ENCODE measurements at places on chromosomes 3 and 15. TPM values are rescaled to one million over a fixed set of nuclear protein-coding genes. Genes with fewer than 3 reads are reported as not detected.

DNA sequence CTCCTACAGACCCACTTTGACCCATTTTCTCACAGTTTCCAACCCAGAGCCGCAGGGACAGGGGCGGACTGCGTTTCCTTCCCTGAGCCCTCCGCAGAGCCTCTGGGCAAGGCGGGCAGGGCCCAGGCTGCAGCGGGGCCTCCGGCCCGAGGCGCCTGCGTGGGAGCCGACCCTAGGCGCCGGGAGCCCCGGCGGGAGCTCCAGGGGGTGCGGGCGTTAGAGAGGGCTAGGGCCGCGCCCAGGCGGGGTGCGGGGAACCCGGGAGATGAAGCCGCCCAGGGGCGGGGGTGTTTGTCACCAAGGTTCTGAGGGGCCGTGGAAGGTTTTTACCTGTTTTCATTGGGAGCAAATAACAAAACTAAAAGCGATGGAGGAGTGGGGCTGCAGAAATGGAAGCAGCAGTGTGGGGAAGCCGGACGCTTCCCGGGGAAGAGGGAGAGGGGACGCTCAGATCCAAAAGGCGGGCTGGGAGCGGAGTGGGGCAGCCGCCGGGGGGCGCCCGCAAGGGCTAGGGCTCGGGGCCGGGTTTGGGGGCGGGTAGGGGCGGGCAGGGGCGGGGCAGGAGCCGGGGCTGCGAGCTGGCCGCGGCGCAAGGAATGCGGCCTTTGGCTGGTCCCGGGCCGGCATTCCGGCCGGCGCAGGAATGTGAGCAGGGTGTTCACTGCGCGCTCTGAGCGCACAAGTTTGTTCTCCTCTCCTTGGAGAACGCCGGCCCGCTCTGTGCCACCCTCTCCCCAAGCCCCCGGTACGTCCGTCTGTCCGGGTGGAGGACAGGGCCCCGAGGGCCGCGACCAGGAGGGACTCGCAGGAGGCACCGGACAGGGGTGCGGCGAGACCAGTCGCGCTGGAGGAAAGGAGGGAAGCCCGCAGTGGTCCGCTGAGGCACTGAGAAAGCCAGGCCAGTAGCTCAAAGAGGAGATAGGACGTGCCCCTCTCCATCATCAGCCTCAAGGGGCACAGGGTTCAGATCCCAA, 61.1 kb downstream of the AMOTL2 start:
- DNase-seq: peak; percentile 68

DNA sequence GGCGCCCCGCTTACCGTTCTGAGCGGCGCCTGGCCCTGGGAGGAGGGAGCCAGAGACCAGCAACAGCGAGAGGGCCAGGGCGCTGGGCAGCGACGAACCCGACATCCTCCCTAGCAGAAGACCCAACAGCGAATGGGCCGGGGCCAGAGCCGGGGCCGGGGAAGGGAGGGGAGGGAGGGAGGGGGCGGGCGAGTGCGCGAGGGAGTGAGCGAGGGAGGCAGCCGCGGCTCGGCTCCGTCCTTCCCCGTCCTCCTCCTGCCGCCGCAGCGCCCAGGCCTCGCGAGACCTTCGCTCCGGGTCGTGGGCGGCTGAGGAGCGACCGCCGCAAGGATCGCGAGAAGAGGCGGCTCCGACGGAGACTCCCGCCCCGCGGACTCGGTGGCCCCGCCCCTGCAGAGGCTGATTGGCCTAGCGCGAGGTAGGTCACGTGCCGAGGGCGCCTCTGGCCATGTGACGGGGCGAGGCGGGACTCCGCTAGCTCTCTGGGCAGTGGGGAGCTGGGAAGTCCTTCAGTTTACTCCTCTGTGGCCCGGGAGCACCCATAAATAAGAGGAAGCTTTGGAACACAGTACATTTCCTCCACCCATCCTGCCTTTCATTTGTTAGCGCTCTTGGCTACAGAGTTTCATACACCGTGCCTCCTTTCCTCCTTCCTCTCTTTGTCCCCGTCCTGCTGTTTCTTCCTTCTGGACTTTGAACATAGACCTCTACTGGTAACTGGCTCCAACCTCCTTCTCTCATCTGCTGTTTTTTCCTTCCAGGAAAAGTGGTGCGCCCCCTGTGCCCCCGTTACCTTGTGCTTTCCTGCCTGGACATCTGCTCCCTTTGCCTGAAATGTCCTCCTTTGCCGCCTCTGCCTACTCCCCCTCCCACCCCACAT, at the start of gene NPTN:
TSS of gene NPTN (minus strand) at position 279 of the 880 bp plus-strand sequence. CDS start at position 105, 174 bp downstream.
- DNase-seq: peak; percentile 99

GRCh38 chr3:183515968-183516851, 39.3 kb downstream of the KLHL6 start:
- no peak for DNase-seq

DNA sequence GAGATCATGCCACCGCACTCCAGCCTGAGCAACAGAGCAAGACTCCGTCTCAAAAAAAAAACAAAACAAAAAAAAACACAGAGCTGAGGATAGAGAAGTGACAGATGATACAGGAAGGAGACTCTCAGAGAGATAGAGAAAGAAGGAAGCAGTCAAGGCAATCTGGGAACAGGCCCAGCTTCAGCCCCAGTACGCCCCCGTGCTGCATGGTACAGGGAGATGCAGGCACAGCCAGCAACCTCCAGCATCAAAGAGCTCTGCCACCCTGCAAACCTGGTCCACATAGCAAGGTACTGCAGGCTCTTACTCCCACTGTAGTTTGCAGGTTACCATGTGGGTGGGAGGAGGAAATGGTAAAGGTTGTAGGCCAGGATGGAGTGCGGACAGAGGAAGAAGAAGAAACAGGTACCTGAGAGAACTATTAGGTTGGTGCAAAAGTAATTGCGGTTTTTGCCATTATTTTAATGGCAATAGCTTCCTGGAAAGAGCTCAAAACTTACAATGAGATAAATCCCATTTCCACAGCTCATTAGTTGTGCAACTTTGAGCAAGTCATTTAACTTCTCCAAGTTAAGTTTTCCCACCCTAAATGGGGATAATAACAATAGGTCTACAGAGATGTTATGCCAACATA, 253.0 kb downstream of the ARRDC4 start:
- DNase-seq: no peak

GRCh38 chr3:177689869-177690268, 492.6 kb upstream of the TBL1XR1 start:
- no peak for DNase-seq

DNA sequence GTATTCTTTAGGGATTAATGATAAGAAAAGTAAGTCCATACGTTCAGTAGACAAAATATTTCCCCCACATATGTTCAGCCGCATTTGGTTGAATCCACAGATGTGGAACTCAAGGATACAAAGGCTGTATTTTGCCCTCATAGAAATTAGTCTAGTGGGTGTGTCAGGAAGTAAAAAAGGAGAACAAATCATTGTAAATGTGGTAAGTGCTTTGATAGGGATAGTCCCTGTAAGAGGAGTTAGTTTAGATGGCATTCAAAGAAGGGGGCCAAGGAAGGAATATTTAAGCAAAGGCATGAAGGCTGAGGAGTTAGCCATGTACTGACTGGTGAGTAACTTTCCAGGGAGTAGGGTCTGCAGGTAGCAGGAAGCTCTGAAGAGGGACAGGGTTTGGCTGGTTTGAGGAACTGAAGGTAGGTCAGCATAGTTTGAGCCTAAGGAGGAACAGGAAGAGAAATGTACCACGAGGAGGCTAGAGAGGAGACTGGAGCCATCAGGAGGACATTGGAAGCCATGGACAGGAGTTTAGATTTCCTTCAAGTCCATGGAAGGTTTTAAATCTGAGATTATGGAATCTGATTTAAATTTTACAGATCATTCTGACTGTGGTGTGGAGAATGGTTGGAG, 98.8 kb downstream of the MME start:
- no peak for DNase-seq

- no peak for DNase-seq
These were observed 678.4 kb upstream of the GRM7 start for GRCh38 chr3:6182476-6182875.

- DNase-seq: peak; percentile 47
These were observed 162.9 kb downstream of the ITPR1 start for GRCh38 chr3:4656059-4656458.

DNA sequence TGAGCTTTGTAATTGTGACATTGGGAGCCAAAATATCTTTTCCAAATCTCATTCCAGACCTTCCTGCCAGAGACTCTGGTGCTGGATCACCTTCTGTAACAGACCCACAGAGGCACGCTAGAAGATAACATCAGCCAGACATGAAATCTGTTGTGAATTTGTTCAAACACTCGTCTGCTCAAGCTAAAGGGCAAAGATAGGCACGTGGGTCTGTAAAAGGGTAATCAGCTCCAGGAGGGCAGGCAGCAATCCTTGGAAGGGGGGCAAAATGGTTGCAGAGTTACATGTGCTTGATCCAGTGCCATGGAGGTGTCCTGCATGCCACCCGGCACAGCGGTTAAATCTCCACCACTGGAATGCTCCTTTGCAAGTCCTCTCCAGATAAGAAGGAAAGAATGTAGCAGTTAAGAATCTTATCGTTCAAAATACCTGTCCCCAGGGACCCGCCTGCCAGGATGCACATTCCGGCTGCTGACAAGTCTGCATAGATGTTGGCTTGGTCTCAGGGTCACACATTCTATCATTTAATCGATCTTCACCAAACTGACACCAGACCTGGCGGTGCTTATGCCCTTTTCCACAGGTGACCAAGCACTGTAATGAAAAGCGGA, 74.8 kb downstream of the ADAMTS9 start:
- DNase-seq: no peak

DNA sequence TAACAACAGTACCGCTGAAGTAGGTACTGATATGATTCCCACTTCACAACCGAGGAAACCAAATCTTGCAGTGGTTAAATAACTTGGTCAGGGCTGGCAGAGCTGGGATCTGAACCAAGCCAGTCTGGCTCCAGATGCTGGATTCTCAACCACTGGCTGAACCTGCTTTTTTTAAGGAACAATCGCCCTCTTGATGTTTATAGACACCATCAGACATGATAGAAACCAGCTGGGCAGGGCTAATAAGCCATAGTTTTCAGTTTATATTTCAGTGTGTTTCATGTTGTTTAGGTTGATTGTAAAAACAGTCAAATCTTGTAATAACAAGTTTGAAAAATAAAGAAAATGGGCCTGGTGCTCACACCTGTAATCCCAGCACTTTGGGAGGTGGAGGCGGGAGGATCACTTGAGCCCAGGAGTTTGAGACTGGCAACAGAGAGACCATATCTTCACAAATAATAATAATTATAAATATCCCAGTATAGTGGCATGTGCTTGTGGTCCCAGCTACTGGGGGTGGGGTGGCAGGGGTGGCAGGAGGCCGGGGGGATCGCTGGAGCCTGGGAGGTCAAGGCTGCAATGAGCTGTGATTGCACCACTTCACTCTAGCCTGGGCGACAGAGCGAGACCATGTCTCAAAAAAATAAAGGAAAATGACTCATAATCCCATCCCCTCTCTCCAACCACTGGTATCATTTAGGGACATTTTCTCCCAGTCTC, 36.7 kb downstream of the XYLB start:
- DNase-seq: no peak

- no peak for DNase-seq
These were observed 802.6 kb downstream of the FHIT start for GRCh38 chr3:60448696-60449095.

GRCh38 chr3:23932571-23932970, 12.5 kb upstream of the NR1D2 start:
- no peak for DNase-seq

- no peak for DNase-seq
These were observed 126.9 kb upstream of the STRIT1 start for GRCh38 chr3:155420406-155420805.

GRCh38 chr3:97720417-97720816, 44.1 kb upstream of the ARL6 start:
- DNase-seq: no peak

GRCh38 chr3:141349711-141350110, 18.6 kb upstream of the ZBTB38 start:
- DNase-seq: no peak

DNA sequence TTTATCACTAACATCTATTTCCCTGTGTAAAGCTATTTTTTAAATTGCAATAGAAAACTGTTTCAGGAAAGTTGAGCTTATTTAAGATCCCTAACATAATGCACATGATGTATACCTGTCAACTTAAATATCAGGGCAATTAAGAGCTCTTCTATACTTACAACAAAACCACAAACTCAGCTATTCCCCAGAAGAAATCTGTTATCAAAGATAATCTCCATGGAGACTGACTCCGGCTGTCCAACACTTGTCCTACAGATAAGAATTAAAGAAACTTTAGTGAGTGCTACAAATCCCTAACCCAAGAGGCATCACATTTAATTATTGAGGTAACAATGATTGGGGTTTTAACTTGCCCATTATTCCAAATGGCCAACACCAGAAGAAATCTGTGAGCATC, 3.4 kb downstream of the SELENOK start:
- no peak for DNase-seq

DNA sequence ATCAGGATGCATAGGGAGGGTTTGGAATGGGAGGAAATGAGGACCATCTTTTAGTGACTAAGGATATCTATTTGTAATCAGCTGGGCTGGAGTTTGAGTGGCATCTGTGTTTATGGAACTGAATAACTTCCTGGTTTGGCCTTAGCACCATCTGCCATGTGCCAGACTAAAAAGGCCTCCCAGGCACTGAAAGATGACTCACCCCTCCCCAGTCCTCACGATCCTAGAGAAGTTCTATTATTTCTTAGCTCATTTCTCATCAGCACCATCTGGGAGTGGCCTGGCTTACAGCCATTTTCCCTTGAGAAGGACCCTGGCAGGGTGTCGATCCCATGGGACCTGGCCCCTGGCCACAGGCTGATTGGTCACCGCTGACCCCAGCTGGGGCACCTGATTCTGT, 23.9 kb upstream of the CTXND1 start:
- no peak for DNase-seq

DNA sequence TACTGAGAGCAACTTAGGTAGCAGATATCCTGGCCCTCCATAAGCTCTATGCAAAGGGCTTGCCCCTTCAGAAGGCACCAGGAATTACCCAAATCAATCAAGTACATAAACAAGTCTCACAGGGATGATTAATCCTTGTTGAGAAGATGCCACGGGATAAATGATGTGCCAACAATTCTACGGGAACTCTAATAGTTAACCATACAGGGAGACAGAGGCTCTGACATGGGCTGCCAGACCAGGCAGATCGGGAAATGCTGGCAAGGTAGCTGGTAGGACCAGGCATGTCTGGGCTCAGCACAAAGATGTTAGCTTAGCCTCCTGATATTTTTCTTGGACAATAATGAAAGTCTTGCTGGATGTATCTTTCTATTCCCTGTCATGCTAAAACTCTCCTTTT, 249.3 kb upstream of the THBS1 start:
- DNase-seq: no peak

- DNase-seq: no peak
These were observed 18.6 kb downstream of the ALPK3 start for GRCh38 chr15:84835661-84836337.

- no peak for DNase-seq
These were observed 40.0 kb upstream of the IL12A start for GRCh38 chr3:159948429-159949144.

GRCh38 chr3:109995377-109995776, 658.0 kb upstream of the DPPA4 start:
- DNase-seq: no peak

The WDR53 gene
- total RNA-seq: 4.2 TPM

The TEX9 gene
- 3.6 TPM for total RNA-seq

The GRAMD1C gene
- total RNA-seq: 0.10 TPM

The C2CD4A gene
- 0.10 TPM for total RNA-seq

The MUC20 gene
- 52.3 TPM for total RNA-seq

The MYO5A gene
- total RNA-seq: 0.76 TPM

The ADAMTS9 gene
- total RNA-seq: not detected

The MINAR1 gene
- total RNA-seq: 0.25 TPM

The C15orf62 gene
- 8.4 TPM for total RNA-seq

The LMLN gene
- 1.3 TPM for total RNA-seq

The ZKSCAN7 gene
- not detected for total RNA-seq
